ENCODE measurements at places on chromosomes 3 and 15. TPM values are rescaled to one million over a fixed set of nuclear protein-coding genes. Genes with fewer than 3 reads are reported as not detected.

DNA sequence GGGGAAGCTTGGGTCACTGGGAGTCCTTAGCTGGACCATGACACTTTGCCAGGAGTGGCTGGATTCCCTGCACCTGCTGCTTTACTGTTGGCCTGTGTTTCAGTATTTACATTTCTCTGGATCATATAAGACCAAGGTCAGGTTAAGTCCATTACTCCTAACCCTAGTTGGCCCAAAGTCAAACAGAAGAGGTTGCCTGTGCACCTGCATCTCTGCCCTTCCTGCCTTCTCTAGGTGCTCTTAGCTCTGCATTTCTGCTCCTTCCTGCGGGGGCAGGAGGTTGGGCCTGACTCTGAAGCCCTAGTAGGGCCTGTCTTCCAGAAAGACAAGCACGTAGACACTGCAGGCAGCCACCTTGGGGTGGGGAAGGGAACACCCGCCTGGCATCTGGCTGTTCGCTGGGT is 124.3 kb downstream of the RPLP1 start:
- no peak overlapping the region for H3K27ac ChIP-seq
- peaks cover 5% of the 10 kb centered on the region for H3K4me1 ChIP-seq
- peaks cover 41% of the 10 kb centered on the region for H3K27me3 ChIP-seq

DNA sequence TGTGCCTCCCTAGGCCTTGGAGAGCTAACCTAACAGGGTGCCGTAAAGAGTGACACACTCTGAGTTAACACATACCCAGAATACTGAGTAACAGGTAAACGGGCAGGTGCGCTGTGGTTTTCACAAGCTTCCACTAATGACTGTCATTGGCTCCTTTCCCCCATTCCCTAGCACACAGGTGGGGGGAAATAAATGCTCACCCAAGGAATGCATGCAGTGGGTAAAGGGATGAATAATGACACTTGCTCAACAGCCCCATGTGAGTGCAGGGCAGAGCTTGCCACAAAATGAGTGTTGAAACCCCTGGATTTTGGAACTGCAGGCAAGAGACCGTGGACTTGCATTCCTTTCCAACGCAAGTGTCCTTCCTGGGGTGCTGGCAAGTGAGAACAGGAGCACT is 57.6 kb downstream of the ADAMTS17 start:
- H3K4me3 ChIP-seq: no peak overlapping the region
- H3K4me1 ChIP-seq: no peaks in the 10 kb centered on the region
- DNase-seq: no peak
- H3K27me3 ChIP-seq: no peaks in the 10 kb centered on the region
- no peak overlapping the region for H3K27ac ChIP-seq

DNA sequence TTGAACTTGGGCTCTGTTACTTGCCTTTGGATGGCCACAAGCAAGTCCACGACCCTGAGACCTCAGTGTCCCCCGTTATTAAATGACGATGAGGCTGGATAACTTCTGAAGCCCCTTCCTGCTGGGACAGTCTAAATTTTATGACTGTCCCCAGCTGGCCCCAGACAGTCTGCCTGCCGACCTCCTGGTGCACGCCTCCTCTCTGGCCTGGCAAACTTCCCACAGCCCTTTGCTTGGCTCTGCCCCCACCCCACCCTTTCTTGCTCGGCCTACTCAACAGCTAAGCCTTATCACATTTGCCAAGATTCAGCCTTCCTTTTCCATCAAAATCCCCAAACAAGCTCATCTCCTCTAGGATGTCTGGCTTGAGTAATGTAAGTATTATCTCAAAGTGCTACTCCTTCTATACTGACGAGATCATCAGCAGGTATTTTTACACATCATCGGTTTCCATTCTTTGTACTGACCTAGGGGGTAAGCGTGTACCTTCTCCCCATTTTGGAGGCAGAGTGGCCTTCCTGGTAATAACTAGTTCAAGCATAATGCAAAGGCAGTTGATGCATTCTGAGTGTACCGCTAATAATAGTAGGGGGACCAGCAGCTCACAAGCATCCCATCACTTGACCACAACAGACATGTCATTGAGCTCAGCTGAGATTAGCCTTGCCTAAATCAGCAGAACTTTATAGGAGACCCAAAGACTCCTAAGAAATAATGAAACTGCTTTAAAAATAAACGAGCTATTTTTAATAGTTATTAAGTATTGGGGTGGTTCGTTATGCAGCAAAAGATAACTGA is 120.8 kb upstream of the HACD2 start:
- H3K4me1 ChIP-seq: peaks cover 48% of the 10 kb centered on the region
- H3K4me3 ChIP-seq: peak overlapping the region; percentile 15
- peak overlapping the region; percentile 22 for H3K27ac ChIP-seq
- H3K27me3 ChIP-seq: peaks cover 30% of the 10 kb centered on the region
- peaks cover 58% of the 10 kb centered on the region for H3K36me3 ChIP-seq

DNA sequence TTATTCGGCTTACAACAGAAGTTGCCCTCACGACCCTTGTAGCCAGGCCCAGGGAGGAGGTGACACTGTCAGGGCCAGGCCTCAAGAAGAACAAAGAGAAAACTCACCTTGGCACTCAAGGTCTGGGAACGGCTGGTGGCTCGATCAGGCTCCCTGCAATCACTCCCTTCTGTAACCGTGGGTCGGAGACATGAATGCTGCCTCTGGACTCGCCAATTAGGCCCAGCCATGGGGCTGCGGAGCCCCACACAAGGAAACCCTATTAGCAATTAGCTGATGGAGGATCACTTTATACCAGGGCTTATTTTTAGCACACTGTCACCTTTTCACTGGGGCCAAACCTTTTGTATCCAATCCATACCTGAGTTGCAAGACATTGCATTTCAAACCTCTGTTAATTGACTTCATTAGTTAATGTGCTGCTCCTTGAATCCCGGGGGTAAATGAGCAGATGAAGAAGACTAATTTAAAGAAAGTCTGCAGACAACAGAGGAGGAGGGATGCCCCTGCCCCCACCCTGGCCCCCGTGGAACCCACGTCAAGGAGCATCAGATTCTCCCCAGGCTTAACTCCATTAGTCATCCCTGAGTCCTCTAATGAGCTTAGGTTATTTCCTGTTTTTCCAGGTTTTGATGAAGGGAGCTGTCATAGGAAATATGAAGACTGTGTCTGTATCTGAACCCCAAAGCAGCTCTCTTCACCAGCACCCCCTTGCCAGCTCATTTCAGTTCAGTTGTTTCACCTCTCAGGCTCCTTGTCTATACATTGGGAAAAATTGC is 255.3 kb downstream of the RORA start:
- peaks cover 72% of the 10 kb centered on the region for H3K4me1 ChIP-seq
- peaks cover 5% of the 10 kb centered on the region for H3K36me3 ChIP-seq
- peaks cover 1% of the 10 kb centered on the region for H3K27me3 ChIP-seq
- peak; percentile 58 for DNase-seq

DNA sequence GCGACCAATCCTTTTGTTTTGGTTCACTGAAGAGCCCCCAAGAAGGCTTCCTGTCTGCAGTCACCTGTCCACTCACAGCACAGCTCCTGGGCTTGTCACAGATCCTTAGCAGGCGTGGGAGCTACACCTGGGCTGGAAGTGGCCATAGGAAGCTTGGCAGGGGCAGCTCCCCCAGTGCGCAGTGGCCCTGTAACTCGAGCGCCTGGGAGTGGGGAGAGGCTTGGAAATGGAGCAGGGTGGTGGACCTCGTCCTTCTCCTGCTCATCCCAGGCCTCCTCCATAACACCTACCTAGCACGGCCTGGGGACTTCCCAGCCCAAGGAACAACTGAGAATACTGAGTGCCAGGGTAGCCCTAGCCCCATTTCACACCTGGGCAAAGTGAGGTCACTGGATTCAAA is 19.3 kb upstream of the TGM5 start:
- H3K4me1 ChIP-seq: no peaks in the 10 kb centered on the region
- no peak for DNase-seq
- no peak overlapping the region for H3K27ac ChIP-seq

Gene DUOXA2
- total RNA-seq: not detected

Gene ZNF774
- total RNA-seq: 2.7 TPM
